ENCODE measurements at places on chromosomes 11 and 22.

GRCh38 chr11:11618973-11619435 is 2.8 kb downstream of the GALNT18 start:
- no peak for DNase-seq

GRCh38 chr11:86790195-86790725 is 10.1 kb upstream of the PRSS23 start:
- no peak for DNase-seq

- no peak for DNase-seq
Measured at GRCh38 chr11:10646681-10647355, 46.7 kb downstream of the IRAG1 start.

DNA sequence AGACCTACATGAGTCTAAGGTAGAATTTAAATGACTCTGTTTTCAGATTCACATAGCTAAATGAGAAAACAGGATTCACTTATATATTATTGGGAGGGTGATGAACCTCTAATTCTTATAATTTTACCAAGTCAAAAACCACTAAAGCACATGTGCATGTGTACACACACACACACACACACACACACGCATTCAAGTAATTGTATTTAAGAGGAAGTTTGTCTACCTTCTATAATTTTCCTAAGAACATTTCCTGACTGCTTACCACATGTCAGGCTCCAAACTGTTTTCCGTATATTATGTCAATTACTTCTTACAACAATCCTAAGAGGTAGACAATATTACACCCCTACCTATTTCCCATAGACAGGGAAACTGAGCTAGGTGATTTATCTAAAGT is 6.7 kb downstream of the RNF141 start:
- no peak for DNase-seq

DNA sequence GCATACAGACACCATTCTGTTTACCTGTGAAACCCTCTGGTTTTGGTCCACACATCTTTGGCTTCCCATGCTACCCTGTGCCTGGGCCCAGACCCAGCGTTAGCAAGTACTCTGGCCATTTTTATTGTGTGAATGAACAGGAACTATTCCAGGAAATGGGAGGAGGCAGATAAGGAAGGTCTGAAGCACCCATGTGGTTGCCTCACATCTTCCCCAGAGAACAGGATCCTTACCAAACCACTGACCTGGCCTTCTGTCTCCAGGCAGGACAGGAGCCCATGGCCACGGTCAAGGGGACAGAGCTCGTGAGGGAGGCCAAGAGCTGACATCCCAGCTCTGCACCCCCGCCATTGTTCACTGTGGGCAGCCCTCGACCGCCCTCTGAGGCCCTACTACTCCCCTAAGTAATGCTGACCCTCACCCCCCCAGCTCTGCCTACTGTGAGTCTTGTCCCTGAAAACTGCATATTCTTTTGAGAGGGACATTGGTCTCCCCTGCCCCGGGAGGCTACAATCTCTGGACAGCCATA is 97.7 kb upstream of the TP53I11 start:
- no peak for DNase-seq

DNA sequence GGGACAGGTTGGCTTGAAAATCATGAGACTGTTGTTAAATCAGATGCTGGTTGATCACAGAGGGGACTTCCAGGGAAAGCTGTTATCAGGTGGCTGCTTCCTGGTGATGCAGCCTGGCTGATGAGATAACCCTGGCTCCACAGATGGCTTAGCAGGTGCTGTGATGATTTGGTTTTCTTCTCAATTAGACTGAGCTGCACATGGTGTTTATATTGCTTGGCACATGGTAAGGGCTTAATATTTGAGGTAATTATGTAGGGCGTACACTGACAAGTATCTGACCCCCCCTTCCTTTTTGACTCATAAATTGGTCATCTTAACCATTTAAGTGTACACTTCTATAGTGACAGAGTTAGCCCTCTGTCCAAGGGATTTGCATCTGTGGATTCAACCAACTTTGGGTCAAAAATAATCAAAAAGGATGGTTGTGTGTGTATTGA is 7.0 kb downstream of the RPS3 start:
- DNase-seq, result no peak

- DNase-seq, result no peak
Measured at GRCh38 chr11:77854838-77855237, 33.9 kb downstream of the AAMDC start.

DNA sequence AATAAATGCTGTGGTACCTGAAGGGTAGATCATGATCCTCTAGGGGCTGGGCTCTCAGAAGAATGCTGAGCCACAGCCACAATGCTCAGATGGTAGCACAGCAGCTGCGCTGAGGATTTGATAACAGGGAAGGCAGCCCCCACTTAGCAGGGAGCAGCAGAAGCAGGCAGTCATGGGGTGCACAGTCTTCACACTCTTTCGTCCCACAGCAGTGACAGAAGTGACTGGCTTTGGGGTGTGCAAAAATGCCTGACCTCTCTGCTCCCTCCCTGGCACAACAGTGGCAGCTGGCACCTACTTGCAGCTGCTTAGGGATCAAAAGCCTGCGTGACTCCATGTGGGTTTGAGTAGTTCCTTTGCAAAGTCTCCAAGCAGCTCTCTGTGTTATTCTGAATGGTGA is 1349.8 kb upstream of the RAG2 start:
- DNase-seq, result no peak

- no peak for DNase-seq
Measured at GRCh38 chr11:128929991-128930390, 12.7 kb downstream of the TP53AIP1 start.

DNA sequence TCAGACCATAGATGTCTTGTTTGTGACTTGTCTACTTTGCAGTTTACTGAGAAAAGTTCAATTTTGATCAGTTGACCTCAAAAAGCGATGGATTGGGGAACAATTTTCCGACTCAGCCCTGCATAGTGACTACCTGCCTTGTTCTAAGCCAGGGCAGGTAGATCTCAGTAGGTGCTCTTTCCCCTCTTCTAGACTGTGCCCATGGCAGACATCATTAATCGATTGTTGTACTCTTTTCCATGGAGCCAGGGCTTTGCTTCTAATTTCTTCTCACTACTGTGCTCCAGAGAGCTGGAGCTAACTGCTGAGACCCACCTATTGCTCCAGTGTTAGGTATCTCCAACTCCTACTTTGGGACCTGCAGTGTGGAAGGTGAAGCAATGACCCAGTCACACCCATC is 9.9 kb downstream of the RAB36 start:
- DNase-seq, result no peak

DNA sequence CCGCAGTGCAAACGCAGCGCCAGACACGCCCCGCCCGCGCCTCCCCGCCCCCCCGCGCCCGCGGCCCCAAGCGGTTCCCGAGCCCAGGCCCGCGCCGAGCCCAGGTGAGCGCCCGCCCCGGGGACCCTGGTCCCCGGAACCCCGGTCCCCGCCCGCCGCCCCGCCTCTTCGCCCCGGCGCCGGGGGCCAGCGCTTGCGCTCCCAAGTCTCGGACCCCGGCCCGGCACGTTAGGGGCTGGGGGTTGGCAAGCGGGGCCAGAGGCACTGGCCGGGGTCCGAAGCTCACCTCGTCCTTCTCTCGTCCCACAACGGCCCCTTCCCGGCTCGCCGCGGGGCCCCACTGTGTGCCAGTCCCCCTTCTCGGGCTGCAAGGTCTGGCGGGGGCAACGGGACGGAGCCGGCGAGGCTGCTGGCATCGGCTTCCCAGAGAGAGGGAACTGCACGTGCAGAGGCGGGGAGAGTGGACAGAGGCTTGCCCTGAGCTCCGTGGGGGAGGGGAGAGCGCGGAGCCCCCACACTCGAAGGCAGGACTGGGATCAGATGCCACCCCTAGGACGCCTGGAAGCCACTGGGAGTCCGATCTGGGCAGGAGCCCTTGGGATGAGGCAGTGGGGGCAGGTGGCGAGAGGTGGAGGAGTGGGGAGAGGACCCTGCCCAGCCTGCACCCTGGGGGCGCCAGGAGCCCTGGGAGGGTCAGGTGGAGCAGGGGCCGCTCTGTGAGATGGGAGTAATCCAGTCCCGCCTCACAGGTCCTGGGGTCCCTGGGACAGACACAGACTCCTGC is 1.8 kb upstream of the AIFM3 start:
- no peak for DNase-seq

DNA sequence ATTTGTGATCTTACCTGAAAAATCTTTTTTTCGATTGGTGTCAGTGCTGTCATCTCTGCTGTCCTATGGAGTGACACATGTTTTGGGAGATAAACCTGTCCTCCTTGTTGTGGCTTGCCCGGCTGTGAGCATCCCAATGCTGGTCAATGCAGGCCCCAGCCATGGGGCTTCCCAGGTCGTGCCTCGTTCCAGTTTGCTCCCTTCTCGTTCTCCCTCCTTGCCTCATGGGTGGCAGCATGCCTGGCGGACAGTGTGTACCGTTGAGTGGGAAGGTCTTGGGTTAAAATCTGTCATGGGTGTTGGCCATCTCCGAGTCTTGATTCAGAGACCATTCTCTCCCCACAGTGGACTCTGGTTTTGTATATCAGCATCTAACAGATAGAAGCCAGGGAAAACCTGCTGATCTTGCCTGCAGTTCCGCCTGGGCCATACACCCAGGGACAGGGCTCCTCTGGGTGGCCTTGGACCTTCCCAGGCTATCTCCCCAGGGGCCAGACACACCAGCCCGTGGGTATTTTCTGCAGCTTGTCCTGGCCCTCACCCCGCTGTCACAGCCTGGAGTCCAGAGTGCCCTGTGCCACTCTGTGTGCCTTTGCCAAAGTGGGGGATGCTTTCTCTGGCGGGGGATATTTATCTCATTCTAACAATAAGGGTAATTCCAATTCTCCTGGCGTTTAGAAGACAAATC is 208.1 kb downstream of the TBC1D22A start:
- no peak for DNase-seq

GRCh38 chr11:91435694-91436395 is 788.8 kb upstream of the FAT3 start:
- DNase-seq, result no peak

DNA sequence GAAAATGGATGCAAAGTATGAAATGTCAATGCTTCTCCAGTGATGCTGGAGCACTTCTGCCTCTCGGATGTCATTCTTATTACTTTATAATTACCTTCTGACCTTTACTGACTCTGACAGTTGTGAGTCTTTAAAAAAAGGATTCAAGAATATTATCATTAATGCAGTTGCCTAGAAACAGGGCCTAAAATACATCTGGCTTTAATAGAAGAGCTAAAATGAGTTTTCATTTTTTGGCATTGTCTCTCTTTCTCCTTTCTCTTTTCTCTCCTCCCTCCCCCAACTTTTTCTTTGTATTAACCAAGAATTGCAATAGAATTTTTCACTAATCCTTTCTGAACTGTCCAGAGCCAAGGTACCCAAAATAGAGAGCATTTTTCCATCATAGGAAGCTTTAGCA is 45.9 kb downstream of the FDX1 start:
- DNase-seq, result no peak

DNA sequence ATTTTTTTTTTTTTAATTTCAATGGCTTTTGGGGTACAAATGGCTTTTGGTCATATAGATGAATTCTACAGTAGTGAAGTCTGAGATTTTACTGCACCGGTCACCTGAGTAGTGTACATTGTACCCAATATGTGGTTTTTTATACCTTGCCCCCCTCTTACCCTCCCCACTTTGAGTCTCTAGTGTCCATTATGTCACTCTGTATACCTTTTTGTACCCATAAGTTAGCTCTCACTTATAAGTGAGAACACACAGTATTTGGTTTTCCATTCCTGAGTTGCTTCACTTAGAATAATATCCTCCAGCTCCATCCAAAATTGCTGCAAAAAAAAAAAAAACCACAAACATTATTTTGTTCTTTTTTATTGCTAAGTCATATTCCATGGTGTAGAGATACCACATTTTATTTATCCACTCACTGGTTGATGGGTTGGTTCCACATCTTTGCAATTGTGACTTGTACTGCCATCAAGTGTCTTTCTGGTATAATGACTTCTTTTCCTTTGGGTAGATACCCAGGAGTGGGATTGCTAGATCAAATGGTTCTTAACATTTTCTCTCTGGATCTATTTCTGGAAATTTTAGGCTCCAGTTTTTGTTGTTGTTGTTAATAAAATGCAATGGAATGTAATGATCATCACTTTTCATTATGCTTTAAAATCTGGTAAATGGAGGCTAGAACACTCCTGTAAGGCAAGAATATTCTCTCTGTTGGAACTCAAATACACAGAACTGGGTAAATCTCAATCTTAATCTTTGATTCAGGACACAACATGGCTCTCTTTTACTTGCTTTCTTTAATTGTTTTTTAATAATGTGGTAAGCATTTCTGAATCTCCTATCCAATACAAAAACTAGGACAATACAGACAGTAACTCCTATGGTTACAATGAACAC is 10.3 kb downstream of the NEAT1 start:
- DNase-seq, result no peak

GRCh38 chr22:44023404-44024287 is 456 bp upstream of the PARVB start:
- peak; percentile 19 for DNase-seq

DNA sequence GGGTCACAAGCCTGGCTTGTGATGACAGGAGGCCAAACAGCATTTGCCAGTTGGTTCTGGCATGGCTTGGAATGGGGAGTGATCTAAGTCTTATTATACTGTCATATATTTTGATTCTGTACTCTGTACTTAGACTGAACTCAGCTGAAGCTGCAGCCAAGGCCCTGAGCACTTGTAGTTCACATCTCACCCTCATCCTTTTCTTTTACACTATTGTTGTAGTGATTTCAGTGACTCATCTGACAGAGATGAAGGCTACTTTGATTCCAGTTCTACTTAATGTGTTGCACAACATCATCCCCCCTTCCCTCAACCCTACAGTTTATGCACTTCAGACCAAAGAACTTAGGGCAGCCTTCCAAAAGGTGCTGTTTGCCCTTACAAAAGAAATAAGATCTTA is 843 bp downstream of the OR56B1 start:
- no peak for DNase-seq

DNA sequence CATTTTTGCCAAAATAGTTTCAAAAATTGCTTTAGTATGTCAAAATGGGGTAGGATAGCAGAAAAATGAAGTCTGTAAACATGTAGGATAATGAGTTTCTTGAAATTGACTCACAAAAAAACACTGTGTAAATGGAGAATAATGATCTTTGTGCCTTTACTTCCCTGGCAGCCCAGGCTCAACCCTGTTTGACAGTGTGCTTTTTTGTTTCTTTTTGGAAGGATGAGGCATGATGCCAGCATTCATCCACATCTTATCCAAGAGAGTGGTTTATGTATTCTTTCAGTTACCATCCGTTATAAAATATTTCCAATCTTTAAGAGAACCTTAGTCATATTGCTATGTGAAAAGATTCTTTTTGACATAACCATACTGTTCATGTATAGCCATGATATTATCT is 70.6 kb downstream of the ARHGAP42 start:
- no peak for DNase-seq

- no peak for DNase-seq
Measured at GRCh38 chr11:72770799-72771198, 18.6 kb upstream of the ARAP1 start.

DNA sequence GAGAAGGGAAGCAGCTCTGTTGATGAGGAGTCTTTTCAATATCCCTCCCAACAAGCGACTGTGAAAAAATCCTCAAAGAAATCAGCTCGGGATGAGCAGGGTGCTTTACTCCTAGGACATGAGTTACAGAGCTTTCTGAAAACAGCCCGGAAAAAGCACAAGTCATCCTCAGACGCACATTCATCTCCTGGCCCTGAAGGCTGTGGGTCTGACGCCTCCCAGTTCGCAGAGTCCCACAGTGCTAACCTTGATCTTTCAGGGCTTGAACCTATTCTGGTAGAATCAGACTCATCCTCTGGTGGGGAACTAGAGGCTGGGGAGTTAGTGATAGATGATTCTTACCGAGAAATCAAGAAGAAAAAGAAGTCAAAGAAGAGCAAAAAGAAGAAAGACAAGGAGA is 7.7 kb downstream of the HMGXB4 start:
- no peak for DNase-seq

Data from activated CD8-positive, alpha-beta memory T cell treated with anti-CD3 and anti-CD28 coated beads for 48 hours (primary cell).